Kasumi-1 (cell line): ENCODE measurements at places on chromosomes 12 and 14.

- no peak for DNase-seq
These were observed 51.1 kb upstream of the TCL1A start for GRCh38 chr14:95765051-95765450.

- DNase-seq, result no peak
These were observed 119.2 kb downstream of the TMTC2 start for GRCh38 chr12:82805812-82806497.

DNA sequence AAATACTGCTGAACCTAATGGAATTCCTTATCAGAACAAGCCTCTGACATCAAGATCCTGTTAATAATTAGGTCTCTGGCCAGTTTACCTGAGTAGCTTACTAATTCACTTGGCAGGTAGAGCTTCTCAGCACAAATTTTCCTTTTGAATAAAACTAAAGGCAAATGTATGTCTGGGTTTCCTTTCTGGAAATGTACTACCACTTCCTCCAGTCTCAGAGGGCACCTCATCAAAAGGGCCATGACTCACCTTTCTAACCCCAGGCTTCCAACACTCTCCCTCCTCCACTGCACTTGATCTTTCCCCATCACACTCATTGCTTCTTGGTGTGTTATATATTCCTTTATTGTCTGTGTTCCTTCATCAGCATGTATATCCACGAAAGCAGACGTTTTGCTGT lies 90.5 kb downstream of the SLC2A13 start:
- no peak for DNase-seq

DNA sequence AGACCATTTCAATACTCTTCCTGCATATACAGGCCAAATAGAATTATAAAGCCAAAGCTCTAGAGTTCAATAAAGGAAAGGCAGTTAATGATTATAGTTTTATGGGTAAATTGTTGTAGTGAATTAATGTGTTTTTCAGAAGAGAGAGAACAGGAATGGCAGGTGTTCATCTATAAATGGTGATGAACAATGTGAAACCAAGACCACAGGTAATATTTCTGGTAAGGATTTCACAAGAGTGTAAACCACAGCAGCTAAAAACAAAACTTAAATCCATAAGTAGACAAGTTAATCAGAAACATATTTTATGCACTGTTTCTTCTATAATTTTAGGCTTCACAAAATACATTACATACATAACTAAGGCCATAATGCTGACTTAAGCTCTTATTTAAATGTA lies 204.4 kb downstream of the SYT1 start:
- DNase-seq, result no peak

DNA sequence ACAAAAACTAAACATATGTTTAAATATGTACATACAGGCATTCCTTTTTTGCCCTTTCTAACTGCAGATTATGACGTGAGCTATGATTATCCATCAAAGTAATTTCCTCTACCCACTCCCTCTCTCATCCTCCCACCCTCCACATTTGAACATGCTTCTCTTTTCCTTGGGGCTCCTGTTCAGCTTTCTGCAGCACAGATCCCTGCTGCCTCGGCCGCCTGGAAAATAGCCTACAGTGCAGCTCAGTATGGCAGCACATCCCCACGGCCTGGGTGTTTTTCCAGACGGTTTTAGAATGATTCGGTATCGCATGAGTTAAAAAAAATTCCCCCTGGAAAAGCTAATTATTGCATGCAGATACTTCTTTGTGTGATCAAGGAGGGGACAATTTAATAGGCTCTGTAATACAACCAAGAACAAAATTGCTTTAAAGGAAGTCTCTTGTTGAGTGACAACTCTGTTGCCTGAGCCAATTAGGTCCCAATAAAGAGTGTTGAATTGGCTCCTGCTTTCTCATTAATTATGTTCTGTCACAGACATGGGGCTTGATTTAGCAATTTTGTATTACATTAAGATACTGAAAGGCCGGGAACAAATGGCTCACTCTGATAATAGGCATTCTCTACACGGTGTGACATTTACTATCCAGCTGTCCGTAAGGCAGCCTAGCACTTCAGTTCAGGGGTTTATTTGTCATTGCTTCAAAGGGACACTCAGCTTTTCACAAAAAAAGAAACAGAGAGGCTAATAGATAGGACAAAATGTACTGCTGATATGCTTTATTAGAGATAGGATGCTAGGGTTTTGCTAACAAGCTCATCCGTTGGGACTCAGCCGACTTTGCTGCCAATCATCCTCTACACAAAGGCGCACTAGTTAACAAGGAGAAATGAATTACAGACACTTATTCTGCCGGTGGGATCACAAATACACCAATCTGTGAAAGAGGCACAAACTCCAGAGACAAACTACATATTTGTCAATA lies 285.8 kb upstream of the G2E3 start:
- DNase-seq, result no peak

GRCh38 chr12:131892711-131893604 lies 1.5 kb upstream of the ULK1 start:
- no peak for DNase-seq

GRCh38 chr14:30330033-30330432 lies 228.9 kb upstream of the G2E3 start:
- no peak for DNase-seq

GRCh38 chr12:69338936-69339335 lies 9.2 kb upstream of the LYZ start:
- DNase-seq, result no peak

DNA sequence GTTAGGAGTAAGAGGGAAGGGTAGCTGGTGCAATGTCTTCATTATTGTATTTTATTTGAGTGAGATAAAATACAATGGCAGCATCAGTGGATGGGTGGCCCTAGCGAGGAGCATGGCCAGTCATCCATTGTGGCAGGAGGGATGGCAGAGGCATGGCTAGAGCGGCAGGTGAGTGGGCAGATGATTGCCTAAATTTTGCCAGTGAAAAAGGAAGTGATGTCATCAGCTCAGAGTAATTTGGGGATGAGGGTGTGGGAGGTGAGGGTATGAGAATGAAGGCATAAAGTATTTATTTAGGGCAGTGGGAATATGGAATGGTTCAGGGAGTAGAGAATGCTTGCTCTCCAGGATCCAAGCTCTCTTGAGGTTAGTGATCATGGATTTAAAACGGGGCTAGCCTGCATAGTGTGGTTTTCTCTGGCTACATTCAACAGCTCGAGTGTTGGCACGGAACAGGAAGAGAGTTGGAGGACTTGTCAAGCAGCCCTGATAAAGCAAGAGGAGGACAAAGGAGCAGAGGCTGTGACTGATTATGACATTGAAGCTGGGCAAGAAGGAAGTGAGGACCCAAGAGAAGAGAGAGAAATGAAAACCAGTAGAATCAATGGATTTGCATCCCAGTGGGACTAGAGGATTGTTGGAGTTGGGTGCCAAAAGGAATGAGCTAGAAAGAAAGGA lies 18.7 kb upstream of the SERPINA6 start:
- DNase-seq, result peak; percentile 17

GRCh38 chr12:20030826-20031225 lies 337.5 kb upstream of the PDE3A start:
- DNase-seq, result no peak

DNA sequence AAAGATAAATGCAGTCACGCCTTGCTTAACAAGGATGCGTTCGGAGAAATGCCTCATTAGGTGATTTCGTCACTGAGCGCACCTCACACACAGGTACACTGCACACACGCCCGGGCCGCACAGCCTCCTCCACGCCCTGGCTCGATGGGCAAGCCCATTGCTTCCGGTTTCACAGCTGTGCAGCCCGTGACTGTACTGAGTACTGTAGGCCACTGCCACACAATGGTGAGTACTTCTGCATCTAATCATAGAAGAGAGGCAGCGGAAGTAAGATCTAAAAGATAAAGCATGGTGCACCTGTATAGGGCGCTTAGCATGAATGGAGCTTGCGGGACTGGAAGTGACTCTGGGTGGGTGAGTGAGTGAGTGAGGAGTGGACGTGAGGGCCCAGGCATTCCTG lies 4.3 kb downstream of the RIMBP2 start:
- no peak for DNase-seq

DNA sequence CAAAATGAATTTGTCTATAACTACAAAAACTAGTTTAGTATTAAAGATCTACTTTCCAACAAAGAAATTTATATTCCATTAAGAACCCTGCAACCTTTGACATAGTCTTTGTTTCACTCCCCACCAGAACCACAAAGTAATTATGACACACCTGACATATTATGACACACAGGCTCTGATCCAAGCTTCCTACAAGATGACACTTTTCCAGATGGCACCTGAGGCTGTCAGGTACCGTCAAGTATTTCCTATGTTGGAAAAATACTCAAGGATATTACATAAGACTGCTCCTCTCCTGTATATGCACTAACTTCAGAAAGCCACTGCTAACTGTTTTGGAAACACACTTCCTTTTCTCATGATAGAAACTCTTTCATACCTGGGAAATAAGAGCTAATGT lies 38.9 kb downstream of the STXBP6 start:
- DNase-seq, result no peak

GRCh38 chr14:103319422-103319821 lies 14.6 kb upstream of the EIF5 start:
- DNase-seq, result no peak

DNA sequence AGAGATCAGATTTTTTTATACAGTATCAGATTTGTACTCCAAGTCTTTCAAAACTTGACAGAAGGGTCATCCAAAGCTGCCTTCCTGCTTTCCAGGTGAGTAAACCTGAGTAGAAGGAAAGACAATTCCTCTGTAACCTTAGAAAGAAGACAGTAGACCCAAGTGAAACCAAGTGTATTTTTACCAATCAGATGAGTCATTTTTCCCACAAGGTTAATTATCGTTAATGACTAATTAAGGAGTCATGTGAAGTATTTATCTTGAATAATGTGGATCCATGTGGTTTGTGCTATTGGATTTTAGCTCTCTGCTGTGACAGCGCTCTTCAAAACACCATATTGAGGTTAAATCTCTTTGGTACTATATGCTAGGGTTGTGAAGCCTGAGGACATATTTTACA lies 74.0 kb upstream of the PELI2 start:
- no peak for DNase-seq

- no peak for DNase-seq
These were observed 90.3 kb downstream of the KCNK10 start for GRCh38 chr14:88232771-88233170.

- DNase-seq, result no peak
These were observed 20.1 kb upstream of the CERS5 start for GRCh38 chr12:50187084-50187900.

- no peak for DNase-seq
These were observed 121.3 kb upstream of the PARP11 start for GRCh38 chr12:3994500-3994899.

DNA sequence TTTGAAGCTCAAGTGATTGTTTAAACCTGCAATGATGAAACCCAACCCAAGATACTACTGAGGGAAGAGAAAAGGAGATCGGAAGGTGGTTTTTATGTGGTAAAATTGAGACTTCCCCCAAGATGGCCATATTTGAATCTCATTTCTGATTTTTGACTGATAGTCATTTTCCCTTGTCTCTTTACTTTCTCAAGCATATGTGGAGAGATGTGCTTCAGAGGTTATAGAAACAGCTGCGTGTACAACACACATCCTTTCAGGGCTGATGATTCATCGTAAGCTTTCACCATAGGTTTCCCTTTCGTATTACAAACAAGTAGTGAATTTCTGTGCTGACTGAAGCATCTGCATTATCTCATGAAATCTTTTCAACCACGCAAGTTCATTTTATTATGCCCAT lies 276.2 kb downstream of the EMP1 start:
- DNase-seq, result no peak

DNA sequence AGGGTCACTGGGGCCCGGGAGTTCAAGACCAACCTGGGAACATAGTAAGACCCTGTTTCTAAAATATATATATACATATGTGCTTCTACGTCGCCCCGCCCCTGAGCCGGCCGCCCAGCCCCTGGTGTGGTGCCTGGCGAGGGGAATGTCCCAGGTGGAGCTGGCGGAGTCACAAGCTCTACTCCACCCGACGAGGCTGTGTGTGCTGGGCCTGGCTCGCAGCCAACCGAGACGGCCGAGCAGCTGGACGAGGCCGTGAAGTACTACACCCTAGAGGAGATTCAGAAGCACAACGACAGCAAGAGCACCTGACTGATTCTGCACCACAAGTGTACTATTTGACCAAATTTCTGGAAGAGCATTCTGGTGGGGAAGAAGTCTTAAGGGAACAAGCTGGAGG lies 22.1 kb upstream of the ITPK1 start:
- DNase-seq, result no peak

DNA sequence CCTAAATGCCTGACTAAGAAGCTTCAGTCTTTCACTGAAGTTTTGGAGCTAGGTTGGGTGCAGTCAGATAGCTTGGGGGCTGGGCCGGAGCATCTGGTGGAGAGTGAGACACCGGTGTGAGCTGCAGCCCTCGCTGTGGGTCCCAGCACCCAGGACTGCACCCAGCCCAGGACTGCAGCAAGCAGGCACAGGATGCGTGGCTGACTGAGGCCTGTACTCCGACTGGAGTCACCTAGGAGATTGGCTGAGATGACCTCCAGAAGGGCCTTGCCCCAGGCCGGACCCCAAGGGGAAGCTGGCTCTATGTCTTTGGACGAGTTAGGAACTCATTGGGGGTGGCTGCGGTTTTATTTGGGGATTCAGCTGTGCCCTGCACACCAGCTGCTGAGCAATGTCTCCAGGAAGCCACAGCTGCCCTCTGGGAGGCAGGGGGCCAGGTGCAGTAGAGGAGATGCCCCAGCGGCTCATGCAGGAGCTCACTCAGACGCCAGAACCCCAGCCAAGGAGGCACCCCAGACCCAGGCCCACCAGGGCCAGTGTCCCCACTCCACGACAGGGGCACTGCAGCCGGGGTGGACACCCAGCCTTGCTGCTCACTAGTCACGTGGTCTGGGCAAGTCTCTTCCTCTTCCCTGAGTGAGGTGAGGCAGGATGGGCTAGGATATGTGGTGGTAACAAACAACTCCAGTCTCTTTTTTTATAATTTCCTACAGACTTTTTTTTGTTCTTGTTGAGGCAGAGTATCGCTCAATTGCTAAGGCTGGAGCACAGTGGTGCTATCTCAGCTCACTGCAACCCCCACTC lies 31.8 kb upstream of the RCOR1 start:
- DNase-seq, result no peak

- DNase-seq, result no peak
These were observed 320.7 kb upstream of the ATP2B1 start for GRCh38 chr12:90029317-90029716.

- DNase-seq, result no peak
These were observed 23.7 kb downstream of the VTI1B start for GRCh38 chr14:67650694-67651093.

DNA sequence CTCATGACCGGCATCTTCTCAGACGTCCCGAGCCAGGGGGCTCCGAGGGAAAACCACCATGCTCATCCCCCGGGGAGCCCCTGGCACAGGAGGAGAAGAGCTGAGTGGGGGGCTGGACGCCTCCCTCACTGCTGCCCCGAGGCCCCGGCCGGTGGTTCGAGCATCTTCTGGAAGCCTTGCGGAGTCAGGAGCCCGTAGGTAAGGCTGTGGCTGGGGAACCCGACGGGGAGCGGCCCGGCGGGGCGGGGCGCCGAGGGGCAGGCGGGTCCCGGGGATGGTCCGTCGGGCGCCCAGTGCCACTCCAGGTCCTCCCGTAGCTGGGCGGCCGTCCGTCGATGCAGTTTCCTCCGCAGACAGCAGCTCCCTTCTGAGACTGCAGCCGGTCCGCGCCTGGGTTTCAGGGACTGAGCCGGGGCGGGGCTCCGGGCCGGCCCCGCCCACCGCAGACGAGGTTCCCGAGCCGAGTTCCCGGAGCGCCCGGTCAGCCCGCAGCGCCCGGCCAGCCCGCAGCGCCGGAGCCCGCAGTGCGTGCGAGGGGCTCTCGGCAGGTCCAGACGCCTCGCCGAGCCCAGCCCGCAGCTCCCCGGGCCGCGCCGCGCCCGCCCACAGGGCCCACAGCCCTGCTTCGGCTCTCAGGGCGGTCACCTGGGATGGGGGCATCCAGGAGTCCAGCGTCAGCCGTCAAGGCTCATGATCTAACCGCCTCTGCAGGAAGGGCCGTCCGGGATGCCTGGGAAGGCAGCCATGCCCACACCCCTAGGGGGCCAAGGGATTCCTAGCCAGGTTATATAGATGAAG lies at the start of gene PGF:
Gene PGF (minus strand): TSS at position 369 of the 798 bp plus-strand sequence. CDS start 355 bp downstream, at position 14.
- DNase-seq, result peak; percentile 12
